Liver (tissue), 10 donors: ENCODE measurements at places on chromosomes 16 and 17. TPM values are rescaled to one million over a fixed set of nuclear protein-coding genes. Genes with fewer than 3 reads are reported as not detected.

The CHST5 gene
- not detected for total RNA-seq

The CNTNAP1 gene
- 0.75 TPM for total RNA-seq

DNA sequence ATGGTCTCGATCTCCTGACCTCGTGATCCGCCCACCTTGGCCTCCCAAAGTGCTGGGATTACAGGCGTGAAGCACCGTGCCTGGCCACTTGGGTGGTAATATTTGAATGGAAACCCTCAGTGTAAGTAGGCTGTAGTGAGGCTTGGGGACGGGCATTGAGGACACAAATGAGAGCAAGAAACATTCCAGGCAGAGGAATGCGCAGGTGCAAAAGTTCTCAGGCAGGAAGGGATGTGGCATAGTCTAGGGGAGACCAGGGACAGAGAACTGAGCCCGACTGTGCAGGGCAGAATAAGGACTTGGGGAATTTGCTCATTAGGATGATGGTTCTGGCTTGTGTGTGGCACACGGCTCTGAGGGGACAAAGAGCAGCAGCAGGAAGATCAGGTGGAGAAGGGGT is 54.8 kb downstream of the GRB2 start:
- DNase-seq: no peak

The KRTAP9-4 gene
- not detected for total RNA-seq

GRCh38 chr16:88451586-88452481 is 1.2 kb upstream of the ZFPM1 start:
- no peak for DNase-seq

DNA sequence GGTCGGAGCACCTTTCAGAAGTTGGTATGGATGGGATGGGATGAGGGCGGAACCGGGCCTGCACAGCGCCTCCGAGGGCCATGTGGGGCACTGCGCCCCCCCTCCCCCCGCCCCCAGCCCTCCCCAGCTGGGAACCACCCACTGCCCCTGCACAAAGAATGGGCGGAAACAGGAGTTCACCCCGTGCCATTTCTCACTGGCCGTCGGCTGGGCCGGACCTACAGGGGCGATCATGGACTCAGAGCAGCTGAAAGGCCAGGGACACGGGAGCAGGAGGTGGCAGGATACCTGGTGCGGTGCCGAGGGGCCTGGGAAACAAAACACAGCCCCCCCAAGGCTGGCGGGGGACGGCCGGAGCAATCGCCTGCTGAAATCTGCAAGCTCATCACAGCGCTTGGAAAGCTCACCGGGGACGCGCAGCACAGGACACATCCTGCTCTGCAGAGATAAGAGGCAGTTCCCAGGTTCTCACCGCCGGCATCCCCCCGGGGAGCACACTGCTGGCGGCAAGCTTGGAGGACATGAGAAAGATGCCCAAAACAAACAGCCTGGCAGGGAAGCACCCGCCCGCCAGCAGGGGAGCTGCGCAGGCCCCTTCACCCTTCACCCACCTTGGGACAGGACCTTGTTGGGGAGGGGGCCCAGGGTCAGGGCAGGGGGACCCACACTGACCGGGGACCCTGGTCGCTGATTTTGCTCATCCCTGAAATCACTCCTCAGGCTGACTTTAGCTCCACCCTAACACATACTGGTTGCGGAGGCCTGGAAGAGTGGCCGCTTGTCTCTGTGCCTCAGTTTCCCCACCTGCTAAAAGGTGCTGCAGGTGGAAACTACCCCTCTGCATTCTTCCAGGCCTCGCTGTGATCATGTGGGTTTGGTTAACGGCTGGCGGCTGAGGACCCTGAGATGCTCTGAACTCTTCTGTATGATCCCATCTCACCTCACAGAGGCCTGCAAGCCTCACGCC is 263.9 kb downstream of the C16orf95 start:
- no peak for DNase-seq

DNA sequence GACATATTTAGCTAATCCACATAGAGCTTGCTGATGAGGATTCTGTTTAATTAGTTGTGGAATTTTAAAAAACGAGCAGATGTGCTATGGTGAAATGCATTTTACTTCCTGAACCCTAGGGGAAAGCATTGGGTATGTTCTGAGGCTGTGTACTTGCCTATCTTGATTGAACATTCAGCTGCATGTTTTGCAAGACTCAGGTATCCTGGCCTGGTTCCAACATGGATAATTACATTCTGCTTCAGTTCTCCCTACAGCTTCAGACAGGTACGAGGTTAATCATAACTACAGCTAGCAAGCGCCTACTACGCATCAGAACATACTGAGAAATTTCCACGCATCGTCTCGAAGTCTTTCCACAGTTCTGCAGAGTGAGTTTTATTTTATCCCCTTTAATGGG is 77.0 kb downstream of the HS3ST2 start:
- no peak for DNase-seq

The CD68 gene
- 50.4 TPM for total RNA-seq

- DNase-seq: no peak
These were observed 30.2 kb downstream of the MINK1 start for GRCh38 chr17:4863321-4863720.

The NUTF2 gene
- 69.5 TPM for total RNA-seq

The KRT17 gene
- not detected for total RNA-seq

DNA sequence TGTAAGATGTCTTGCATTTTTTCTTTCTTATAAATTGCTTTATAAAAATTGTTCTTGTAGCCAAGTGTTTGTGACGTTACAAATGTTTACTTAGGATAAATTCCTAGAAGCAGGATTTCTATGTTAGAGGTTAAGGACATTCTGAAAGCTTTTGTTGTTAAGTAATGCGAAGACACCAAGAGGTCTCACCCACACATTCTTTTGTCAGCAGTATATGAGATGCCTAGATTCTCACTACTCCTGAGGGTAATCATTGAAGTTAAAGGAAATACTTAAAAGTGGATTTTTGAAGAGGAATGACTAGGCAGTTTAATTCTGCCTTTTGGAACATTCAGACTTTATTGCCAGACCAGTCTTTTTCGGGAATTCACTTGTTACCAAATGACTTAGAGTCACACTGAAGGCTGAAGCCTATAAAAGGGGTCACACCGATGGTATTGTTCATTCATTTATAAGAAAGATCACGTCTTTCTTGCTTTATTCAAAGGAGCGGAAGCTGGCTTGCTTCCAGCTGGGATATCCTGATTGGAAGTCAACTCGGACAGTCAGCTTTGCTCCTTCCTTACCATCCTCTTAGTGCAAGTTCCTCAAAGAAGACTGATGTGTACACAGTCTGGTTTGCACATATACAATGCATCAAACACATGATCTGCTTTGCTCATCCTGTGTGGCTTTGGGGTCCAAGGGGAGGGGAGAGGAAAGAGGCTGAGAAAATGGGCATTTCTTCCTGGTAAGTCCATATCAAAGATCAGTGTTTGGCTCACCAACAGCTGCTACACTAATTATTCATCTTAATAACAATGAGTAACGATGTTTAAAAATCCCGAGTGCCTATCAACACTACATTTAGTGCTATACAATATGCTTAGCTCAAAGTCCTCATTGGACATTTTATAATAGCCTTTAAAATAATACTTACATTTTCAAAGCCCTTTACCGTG is 160.0 kb downstream of the MAP2K6 start:
- no peak for DNase-seq

GRCh38 chr17:47276444-47276843 is 22.8 kb downstream of the ITGB3 start:
- DNase-seq: no peak

The PIK3R5 gene
- total RNA-seq: 2.9 TPM

The OR1A1 gene
- not detected for total RNA-seq

- DNase-seq: no peak
These were observed 203.4 kb upstream of the FOXF1 start for GRCh38 chr16:86306811-86307513.

DNA sequence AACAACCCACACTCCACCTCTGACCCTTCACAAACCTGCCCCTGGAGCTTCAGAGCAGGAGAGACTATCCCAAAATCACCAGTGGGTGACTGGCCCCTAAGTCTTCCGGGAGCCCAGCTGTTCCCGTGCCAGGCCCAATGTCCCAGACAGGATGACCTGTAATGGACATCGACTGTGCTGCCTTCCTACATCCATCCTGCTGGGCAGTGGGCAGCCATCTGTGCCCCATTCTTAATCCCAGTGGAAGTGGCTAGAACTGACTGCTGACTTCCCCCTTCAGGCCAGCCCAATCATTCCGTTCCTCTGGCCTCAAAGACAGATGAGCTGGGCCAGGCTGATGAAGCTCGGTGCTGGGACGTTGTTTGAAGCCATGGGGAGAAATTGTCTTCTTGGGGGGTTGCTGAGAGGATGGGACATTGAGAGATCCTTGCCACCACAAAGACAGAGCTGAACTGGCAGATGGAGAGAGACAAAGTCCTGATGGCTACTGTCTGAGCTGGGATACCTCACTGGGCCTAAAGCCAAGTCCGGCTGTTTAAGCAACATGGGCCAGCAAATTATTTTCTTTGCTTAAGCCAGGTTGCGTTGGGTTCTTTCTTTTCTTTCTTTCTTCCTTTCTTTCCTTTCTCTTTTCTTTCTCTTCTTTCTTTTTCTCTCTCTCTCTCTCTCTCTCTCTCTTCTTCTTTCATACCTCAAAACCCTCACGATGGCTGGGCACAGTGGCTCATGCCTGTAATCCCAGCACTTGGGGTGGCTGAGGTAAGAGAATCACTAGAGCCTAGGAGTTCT is 17.9 kb upstream of the ALOX15B start:
- no peak for DNase-seq

DNA sequence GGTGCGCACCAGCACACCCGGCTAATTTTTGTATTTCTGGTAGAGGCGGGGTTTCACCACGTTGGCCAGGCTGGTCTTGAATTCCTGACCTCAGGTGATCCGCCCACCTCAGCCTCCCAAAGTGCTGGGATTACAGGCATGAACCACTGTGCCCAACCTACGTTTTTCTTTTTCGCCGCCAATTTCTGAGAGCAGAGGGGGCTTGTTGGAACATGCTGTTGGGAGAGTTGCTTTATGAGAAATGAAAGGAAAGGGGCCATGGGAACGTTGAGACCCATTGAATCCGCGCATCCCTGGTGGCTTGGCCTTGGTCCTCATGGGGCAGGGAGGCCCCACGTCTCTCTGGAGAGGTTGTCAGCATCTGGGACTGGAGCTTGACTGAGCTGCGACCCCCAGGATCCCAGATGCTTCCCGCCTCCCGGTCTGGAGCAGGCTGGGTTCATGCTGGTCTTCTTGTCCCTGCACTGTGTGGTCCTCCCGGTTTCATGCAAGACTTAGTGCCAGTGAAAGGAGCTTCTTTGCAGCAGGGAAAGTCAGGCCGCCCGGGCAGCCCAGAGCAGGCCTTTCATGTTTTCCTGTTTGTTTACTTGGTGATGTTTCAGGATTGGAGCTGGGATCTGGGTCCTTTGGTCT is 22.8 kb downstream of the CRISPLD2 start:
- no peak for DNase-seq

The PRSS33 gene
- not detected for total RNA-seq

The WNK4 gene
- 7.5 TPM for total RNA-seq

The SARM1 gene
- 5.4 TPM for total RNA-seq

DNA sequence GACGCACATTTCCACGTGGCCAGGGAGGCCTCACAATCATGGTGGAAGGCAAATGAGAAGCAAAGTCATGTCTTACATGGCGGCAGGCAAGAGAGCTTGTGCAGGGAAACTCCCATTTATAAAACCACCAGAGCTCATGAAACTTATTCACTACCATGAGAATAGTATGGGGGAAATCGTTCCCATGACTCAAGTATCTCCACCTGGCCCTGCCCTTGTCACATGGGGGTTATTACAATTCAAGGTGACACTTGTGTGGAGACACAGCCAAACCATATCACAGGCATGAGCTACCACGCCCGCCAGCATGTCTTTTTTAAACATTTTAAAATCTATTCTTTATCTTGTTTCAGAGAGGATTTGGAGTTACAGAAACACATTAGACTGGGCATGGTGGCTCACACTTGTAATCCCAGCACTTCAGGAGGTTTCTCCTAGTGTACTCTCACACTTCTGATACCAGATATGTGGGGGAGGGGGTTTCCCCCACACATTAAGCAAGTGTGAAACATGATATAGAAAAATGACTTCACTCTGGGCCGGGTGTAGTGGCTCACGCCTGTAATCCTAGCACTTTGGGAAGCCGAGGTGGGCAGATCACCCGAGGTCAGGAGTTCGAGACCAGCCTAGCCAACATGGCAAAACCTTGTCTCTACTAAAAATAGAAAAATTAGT is 5.6 kb upstream of the ATMIN start:
- DNase-seq: no peak

- DNase-seq: no peak
These were observed 41.2 kb upstream of the HLF start for GRCh38 chr17:55223524-55223923.

GRCh38 chr17:10073941-10074340 is 124.5 kb downstream of the GAS7 start:
- DNase-seq: no peak

GRCh38 chr17:74971842-74972106 is 785 bp downstream of the HID1 start:
- DNase-seq: no peak

The KRT12 gene
- not detected for total RNA-seq

GRCh38 chr17:79650861-79651260 is 40.0 kb upstream of the RBFOX3 start:
- peak; percentile 23 for DNase-seq
